T-helper 22 cell (primary cell): ENCODE measurements at places on chromosomes 7 and 10.

GRCh38 chr7:54722026-54722425, 37.0 kb downstream of the SEC61G start:
- DNase-seq: no peak

DNA sequence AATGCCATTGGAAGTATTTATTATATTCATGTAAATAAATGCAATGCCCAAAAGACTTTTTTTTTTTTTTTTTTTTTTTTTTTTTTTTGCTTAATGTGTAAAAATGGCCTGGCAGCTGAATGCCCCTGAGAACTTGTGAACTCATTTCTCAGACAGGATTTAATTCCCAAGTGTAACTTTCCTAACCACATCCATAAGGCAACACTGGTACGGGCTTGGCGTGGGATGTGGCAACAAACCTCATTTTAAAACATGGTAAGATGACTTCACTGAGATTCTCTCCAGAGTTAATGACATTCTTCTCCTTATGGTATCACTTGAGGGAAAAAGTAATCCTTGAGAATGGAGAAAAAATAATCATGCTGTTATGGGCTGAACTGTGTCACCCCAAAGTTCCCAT, 150.4 kb downstream of the DGKI start:
- no peak for DNase-seq

DNA sequence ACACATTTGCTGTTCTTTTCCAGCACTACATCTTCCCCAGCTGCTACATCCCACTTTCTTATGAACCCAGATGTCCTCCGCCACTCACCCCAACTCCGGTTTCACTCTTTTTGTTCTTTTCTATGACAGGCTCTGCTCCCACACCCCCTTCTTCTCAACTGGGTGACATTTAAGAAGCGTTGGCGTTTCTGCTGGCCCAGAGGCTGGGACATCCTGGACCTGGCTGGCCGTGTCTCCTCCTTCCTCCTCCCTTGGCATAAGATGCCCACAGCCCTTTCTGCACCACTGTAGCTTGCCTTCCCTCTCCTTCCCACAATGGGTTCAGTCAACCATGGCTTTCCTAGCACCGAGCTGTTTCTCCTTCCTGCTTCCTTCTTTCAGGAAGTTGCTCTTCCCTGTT, 9.4 kb upstream of the CALML5 start:
- no peak for DNase-seq

DNA sequence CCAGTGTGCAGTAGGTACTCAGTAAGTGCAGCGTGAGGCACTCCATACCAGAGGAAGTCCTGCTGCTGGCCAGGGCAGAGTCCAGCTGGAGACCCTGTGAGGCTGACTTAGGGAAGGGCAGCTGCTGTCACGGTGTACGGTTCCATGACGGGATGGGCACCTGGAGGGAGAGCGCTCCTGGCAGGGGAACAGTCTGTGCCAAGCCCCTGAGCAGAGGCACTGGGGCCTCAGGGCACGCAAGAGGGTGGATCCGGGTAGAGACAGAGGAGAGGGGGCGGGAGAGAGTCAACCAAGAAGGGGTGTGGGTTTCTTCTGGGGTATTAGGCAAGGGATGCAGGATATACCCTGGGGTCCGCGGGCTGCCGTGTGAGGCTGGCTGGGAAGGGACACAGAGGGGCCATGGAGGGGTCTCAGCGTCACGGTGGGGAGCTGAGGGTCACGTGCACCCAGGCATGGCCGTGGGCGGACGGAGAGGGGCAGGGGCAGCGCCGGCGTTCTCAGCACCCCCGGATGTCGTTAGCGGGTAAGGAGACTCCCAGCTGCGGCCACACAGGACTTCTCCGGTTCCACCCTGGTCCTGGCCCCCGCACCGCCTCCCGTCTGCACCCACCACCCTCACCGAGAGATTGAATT, 70.5 kb downstream of the MICALL2 start:
- no peak for DNase-seq

- no peak for DNase-seq
Observed at GRCh38 chr10:35043796-35044344, 46.3 kb downstream of the CUL2 start.

DNA sequence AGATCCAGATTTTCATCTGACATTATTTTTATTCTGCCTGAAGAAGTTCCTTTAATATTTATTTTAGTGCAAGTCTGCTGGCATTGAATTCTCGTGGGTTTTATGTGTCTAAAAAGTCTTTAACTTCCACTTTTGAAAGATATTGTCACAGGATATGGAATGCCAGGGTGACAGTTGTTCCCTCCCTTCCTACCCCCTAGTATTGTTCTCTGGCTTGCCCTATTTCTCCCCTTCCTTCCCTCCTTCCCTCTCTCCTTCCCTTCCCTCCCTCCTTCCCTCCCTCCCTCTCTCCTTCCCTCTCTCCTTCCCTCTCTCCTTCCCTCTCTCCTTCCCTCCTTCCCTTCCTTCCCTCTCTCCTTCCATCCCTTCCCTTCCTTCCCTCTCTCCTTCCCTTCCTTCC, 14.9 kb downstream of the OLAH start:
- no peak for DNase-seq

DNA sequence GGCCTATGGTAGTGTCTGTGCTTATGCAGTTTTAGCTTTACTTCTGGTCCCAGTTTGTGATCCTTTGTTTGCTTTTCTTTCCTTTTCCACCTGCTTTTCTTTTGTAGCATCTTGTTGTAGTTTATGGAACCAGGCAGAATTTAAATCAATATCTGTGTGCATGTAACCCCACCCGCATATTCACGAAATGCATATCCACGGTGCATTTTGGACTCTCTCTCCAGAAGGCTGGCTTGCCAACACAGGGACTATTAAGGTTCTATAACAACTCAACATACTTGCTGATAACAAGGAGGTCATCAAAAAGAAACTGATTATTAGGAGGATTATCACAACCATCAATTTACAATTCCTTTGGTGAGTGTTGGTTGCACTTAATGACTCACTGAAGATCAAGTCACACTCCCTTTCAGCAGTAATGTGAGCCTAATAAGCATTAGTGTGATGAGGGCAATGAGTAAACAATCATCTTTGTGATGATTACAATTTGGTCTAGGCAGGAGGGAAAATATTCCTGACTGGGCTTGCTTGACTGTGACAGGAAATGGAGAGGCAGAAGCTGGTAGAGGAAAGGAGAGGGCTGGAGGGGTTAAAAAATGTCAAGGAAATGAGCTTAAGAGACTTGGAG, 378.6 kb downstream of the REEP3 start:
- DNase-seq: no peak

- DNase-seq: no peak
Observed at GRCh38 chr10:12606461-12606860, 257.1 kb downstream of the CAMK1D start.

GRCh38 chr10:45368181-45368580, 5.8 kb upstream of the ALOX5 start:
- no peak for DNase-seq

GRCh38 chr7:111108000-111108399, 17.1 kb downstream of the LRRN3 start:
- DNase-seq: no peak

DNA sequence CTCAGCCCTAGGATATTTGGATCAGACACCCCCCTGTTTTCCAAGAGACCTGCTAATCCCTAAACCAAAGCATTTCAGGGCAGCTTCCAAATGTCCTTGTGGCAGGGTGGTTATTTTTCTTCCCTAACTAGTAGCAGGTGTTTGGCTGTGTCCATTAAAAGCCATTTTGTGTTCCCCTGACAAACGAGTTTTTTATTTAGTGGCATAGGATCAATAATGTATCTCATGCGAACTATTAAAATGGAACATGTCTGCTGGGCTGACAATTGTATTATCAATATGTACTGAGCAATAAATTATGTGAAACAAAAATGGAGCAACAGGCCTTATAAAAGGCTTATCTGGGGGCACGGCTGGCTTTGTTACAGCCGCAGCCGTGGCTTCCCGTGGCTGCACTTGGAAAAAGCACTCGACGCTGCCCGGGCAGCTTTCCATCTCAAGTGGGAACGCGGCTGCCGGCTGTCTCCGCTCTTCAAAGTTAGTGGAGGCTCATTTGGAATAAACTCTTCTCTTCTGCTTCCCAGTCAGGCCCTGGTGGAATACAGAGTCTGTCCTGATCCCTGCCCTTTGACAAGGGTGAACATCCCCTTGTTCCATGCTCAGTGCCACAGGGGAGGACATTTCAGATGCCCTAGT, 554.3 kb downstream of the TYW1 start:
- DNase-seq: no peak

GRCh38 chr7:91285696-91286355, 21.6 kb downstream of the FZD1 start:
- DNase-seq: no peak

DNA sequence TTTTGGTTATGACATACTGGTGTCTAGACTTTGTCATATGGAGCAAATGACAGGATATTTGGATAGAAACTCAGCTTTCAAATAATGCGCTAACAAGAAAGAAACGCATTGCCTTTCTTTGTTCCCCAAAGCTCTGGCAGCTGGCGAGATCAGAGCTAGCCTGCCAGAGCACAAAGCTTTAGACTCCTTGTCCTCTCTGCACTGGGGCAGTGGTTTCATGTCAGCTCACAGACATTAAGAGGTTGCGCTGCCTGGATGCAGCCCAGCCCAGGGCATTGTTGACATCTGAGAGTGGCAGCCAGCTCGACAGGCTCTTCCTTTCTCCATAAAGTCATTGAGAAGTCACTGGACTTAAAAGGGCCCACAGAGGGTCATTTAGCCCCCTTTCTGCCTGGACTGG, 212.0 kb downstream of the PLXNA4 start:
- no peak for DNase-seq

GRCh38 chr7:37510043-37510634, 61.5 kb upstream of the ELMO1 start:
- no peak for DNase-seq

GRCh38 chr10:651692-652091, 37.8 kb downstream of the DIP2C start:
- no peak for DNase-seq

DNA sequence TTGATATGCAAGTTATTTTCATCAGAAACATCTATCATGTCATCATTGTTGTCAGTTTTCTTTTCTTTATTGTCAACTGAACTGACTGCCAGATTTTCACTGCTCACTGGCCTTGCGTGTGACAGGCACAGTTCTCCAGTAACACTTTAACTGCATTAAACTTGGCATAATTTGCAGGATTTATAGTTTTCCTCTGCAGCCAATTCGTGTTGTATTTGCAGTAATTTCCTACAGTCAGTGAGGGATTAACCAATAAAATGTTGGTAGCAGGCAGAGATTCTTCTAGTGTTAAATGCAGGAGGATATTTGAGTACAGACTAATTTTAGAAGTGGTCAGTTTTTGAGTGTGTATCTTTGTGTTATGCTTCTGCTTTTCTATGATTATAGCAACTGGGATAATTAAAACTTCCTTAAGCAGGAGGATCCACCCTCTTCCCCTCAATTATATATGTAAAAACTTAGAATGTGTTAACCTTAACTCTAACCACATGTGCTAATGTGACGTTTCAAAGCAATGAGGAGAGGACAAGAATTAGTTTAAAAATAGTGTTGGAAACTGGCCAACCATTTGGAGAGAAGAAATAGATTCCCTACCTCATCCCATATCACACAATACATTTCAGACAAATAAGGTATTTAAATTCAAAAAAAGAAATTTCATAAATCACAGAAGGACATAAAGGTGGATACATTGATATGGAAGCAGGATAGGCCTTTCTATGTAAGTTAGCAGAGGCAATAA, 365.5 kb upstream of the BMPER start:
- DNase-seq: no peak

GRCh38 chr10:130137090-130137448, 878 bp downstream of the GLRX3 start:
- DNase-seq: no peak

- DNase-seq: no peak
Observed at GRCh38 chr10:117804470-117805011, 242.2 kb downstream of the RAB11FIP2 start.

GRCh38 chr7:44976746-44977196, 2.0 kb downstream of the MYO1G start:
- DNase-seq: no peak

DNA sequence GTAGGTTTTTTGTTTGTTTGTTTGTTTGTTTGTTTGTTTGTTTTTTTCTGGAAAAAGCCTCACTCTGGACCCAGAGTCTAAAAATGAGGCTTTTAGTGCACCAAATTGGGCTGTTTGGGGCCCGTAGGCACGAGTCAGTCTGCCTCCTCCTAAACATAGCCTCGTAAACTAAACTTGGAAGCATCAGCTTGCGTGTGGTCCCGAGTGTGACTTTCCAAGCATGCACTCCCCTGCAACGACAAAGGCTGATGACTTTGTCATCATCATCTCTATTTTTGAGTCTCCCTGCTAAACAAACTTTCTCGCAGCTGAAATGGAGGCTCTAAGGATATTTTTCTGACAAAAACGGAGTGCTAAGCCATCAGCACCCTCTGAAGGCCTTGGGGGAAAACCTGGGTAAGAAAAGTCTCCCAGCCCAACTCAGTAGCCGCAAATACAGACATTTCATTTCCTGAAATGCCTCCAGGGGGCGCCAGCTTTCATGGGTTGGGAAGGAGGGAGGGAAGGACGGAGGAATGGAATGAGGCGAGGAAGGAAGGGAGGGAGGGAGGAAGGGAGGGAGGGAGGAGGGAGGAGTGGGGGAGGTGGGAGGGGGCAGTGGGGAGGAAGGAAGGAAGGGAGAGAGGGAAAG, 245.9 kb downstream of the KCNMA1 start:
- DNase-seq: no peak

GRCh38 chr10:44921061-44921460, 9.9 kb downstream of the TMEM72 start:
- DNase-seq: no peak

GRCh38 chr7:7235347-7235746, 53.0 kb downstream of the C1GALT1 start:
- DNase-seq: no peak

- DNase-seq: no peak
Observed at GRCh38 chr10:45410807-45411606, 37.0 kb downstream of the ALOX5 start.

DNA sequence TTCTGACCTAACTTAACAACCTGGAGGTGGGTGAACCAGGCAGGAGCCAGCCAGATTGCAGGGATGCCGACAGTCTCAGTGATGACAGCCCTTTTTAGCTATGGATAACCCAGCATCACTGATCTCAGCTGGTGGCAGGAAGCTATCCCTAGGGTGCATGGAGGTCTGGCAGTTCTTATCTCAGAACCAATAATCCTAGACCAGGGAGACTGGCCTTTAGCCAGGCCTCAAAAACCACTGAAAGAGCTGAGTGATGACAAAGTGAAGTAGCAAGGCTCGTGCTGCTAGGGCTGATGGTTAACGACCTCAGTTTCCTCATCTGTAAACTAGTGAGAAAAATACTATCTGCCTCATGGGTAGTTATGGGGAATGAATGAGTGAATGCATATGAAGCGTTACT, 112.5 kb downstream of the RALA start:
- no peak for DNase-seq

GRCh38 chr7:108283252-108283651, 153.1 kb upstream of the LAMB4 start:
- no peak for DNase-seq
